ENCODE measurements at places on chromosomes 7 and 10.

- peak; percentile 17 for DNase-seq
Measured at GRCh38 chr10:28326516-28327490, 23.9 kb upstream of the MPP7 start.

GRCh38 chr10:7819121-7819460 lies 786 bp downstream of the TAF3 start:
- peak; percentile 48 for DNase-seq

- DNase-seq = no peak
Measured at GRCh38 chr7:35571611-35572240, 123.2 kb downstream of the HERPUD2 start.

DNA sequence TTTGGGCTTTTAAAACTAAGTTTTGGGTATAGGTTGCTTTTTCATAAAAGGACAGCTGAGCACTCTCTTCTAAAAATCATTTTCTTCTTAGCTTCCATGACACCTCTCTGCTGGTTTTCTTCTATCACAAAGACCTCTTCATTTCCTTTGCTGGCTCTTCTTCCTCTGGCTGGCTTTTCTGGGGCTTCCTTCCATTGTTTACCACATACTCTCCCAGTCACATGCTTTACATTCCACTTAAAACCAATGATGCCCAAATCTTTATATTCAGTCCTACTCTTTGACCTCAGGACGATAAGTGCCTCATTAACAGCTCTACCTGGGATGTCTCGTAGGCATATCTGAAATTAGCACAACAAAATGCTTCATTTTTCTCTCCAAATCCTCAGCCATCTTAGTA lies 26.8 kb downstream of the FAM133B start:
- no peak for DNase-seq

DNA sequence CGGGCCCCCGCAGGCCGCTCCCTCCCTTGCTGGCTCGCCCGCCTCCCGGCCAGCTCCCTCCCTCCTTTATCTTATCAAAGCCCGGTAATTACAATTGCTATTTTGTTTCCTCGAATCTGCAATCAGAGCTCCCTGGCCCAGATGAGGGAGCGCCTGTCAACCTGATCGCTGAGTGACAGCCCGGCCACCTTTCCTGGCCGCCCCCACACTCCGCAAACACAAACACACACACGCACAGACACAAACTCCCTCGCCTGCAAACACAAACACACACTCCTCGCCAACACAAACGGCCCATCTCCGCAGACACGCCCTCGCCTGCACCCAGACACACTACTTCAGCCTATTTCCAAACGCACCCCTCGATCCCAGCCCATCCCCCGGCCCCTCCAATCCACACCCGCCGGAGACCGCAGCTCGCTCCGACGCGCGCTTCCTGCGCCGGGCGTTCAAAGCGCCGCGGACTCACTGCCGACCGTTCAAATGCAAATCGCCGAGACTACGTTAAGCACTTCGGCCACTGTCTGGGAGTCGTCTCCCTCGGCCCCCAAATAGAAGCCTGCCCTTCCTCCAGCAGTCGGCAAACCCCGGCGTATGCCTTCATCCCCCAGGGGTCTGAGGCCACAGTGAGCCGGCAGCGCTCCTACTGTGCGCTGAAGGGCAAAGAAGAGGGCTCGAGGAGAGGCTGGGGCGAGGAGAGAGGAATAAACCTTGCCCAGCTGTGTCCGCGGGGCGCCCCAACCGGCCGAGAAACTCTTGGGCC lies 3.0 kb upstream of the FGF8 start:
- DNase-seq = peak; percentile 82

- no peak for DNase-seq
Measured at GRCh38 chr7:473870-474604, 45.6 kb downstream of the PDGFA start.

GRCh38 chr7:148624735-148625134 lies 34.2 kb downstream of the C7orf33 start:
- no peak for DNase-seq

- DNase-seq = no peak
Measured at GRCh38 chr10:124494046-124494807, 32.6 kb downstream of the LHPP start.

DNA sequence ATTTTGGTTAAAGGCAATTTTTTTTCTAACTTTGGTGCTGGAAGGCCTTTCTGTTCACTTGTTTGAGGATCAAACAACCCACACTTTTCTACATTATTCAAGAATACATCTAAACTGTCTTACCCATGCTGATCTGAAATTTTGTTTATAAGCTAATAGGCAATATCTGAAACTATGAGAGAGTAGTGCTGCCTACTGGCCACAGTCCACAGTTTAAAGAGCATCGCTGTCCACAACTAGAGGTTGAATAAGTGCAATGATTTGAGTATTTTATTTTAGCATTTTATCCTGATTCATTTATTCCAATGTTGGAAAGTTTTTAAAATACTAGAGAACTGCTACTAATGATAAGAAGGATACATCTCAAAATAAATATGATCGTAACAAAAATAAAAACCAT lies 306.9 kb downstream of the ELMO1 start:
- no peak for DNase-seq
